ENCODE measurements at places on chromosomes 1 and 21.

DNA sequence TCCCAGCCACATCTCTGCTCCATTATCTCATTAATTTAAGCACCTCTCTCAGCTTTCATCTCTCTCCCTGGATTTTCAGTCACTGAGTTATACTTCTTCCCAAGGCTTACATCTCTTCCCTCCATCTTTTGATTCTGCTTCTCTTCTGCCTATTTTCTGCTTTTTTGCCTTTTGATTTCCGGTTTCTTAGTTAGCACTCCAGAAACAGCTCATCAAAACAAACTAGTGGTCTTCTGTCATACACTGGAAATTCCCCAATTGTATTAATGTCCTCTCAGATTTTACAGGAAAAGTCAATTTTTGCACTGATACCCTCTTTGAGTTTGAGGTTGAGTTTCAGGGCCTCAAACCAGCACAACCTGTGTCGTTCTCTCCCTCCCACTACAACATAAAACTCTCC is 1.5 kb downstream of the LCE3E start:
- no peak for DNase-seq

DNA sequence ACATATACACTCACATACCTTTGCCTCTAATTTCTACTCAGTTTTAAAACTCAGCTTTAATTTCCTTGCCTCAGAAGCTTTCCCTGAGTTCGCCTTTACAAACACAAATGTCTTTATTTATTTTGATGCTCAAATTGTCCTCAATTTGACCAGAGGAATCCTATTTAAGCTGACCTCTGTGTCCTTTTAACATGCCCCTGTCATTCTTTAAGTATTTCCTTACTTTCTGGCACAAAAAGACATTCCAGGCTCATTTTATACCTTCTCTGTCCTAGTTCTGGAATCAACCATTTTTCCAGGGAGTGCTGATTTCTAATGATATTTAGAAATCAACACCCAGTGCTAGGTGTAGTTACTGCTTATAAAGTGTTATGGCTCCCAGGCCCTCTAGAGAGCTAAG is 82.5 kb downstream of the OSBPL9 start:
- no peak for DNase-seq

- DNase-seq: peak; percentile 35
These were observed 21.1 kb downstream of the CACNA1E start for GRCh38 chr1:181504399-181504842.

DNA sequence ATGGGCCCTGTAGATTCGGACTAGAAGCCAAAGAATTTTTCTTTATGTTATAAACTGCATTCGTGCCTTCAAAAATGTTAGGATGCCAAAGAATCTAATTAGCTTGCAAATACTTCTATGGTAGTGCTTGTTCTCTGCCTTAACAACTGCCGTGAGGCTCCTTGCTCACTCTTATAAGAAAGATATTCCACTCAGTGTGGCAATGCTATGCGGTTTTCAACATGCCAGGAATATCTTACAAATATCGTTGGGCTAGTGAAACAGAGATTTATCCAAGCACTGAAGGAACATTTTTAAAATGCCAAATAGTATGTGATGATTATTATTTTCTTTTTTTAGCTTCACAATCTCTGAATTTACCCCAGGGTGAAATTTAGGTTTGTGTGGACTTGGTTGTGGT is 198.2 kb downstream of the GREM2 start:
- DNase-seq: no peak

DNA sequence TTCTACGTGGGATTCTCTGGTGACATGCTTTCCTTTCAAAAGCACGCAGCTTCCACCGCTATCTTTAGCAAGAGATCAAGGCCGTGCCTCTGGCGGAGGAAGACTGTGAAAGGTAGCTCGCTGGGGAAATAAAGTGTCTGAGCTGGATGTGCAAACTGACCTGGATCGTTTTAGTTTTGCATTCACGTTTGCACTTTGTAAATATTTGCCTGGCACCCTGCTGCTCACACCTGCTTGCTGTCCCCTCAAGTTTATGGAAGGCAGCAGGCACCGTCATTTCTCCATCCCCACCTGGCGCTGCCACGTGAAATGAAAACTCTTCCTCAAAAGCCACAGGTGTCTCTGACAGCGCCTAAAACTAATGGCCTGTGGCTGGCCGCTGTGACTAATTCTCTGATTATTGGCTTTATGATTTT is 44.0 kb upstream of the TARDBP start:
- no peak for DNase-seq

DNA sequence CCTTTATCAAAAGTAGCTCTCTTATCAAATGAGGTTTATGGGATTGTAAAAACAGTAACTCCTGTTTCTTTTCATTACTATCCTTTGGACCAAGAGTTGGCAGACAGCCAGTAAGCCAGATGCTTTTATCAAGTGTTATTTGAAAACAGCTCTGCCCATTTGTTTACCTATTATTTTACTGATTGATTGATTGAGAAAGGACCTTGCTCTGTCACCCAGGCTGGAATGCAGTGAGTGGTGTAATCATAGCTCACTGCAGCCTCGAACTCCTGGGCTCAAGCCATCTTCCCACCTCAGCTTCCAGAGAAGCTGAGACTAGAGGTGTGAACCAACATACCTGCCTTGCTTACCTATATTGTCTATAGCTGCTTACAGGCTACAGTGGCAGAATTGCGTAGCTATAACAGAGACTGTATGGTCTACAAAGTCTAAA is 3.6 kb downstream of the PRKAB2 start:
- DNase-seq: no peak

DNA sequence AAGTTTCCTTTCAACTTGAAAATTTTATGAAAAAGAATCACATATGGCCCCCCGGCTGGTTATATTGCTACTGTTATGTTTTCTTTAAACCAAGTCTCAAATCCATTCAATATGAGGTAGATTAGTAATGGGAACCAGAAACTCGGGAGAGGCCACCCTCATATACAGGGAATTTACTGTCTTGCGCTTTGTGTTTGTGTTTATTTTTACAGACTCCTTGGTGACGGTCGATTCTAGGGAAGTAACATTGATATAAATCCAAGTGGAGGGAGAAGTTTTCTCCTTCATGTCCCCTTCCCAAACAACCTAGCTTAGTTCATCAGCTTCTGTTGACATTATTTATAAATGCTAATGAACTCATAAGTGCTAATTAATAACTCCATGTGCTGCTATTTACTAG is 163.5 kb upstream of the LMO4 start:
- DNase-seq: no peak

- peak; percentile 45 for DNase-seq
These were observed 116.5 kb upstream of the IRF2BP2 start for GRCh38 chr1:234726359-234726943.

DNA sequence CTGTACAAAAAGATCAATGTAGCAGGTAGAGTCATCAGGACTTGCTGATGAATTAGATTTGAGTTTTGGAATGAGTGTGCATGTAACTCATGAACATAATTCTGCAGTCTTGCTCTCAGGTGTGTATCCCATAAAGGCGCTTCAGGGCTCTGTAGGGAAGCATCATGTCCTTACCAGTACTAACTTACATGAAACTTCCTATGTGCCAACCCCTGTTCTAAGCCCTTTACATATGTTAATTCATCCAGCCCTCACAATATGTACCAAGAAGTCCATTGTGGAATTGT is 2.1 kb upstream of the FCRLB start:
- DNase-seq: no peak

DNA sequence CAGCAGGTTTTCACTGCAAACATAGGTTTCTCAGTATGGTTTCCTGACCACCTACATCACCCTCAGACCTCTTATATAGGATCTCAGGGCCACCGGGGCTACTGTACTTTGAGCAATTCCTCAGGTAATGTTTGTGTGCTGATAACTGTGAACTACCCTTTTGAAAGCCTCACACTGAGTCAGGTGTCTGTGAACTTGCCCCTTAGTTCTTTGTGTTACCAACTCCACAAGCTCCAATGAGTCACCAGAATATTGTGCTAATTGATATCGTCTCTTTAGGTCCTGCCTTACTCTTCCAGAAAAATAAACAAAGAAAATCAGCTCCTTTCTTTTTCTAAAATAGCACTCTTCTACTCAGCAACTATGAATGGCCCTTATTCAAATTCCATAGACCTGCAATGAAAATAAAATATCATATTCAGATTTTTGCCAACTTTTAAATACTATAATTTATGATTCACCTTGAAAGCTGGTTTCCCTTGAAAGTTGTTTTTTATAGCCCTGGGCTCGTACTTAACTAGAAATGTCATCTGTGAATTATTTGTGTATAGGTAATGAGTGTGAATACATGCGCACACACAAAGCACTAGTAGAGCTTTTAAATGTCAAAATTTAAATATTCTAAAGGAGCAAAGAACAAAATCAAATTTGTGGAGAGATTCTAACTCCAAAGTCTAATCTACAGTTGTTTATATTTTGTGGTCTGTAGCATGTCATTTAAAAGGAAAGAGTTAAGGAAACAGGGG is 88.1 kb upstream of the WARS2 start:
- DNase-seq: no peak

- no peak for DNase-seq
These were observed 7.0 kb upstream of the AUNIP start for GRCh38 chr1:25866288-25866687.

DNA sequence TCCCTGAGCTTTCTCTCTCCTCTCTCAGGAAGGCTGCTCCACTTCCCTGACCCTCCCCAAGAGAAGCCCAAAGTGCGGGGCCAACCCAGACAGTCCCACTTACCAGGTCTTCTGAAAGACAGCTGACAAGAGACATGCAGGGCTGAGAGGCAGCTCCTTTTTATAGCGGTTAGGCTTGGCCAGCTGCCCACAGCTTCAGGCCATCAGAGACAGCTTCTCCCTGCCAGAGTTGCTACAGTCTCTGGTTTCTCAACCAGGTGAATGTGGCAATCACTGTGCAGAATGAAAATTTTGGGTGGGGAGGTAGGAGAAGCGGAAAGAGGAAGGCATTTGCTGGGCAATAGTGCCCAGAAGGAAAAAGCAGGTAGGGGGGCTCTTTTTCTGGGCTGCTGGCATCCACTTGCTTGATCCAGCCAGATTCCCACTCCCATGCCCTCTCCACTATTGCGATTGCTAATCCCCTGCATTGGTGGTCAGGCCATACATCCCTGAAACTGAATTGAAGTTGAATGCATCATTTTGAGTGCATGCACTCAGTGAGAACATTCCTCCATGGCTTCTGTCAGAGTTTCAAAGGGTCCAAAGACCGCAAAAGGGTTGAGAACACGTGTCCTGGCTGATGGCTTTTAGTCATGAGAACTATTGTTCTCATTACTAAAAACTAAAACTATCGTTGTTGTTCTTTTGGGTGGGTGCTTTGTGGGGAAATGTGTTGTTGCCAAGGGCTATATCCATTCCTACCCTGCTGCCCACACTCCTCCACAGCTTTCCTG is at the start of gene S100A8:
Gene S100A8, minus strand, starts transcription at position 136 of the 773 bp plus-strand sequence. CDS start 538 bp downstream, outside the sequence.
- no peak for DNase-seq

DNA sequence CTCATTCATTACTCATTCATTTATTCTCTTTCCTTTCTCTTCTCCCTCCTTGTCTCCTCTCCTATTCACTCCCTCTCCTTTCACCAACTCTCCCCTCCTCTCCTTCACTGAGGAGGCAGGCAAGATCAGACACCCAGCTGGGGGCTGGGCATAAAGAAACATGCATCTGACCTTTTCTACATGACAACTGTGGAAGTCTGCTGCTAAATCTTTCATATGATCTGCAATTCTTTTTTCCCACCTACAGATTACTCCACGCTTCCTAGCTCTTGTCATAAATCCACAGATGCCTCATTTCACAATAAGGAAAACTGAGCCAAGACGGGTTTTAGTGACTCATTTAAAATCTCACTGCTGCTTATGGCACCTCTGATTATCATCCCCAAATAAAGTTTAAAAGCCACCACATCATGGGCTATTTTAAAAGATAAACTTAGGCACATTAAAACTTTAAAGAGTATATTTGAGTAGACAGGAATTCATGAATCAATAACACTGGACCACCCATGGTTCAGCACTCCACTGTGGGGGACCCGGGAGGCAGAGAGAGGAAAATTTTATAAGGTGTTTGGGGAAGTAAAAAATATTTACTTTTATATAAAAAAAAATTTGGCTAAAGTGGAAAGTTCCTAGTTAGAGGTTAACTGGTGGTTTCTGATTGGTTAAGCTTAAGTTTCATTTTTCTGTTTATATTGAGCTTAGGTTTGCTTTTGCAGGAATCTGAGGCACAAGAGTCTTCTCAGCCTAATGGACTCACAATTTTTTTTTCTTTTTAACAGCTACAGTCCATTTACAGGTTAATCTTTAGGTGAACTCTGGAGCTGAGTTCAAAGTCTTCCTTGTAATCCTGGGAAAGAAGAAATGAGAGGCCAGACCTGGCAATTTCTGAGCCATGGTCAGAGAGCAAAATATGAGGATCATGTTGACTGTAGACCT is 55.8 kb upstream of the DNAH14 start:
- DNase-seq: no peak
